ENCODE measurements at places on chromosomes 1 and 21. TPM values are rescaled to one million over a fixed set of nuclear protein-coding genes. Genes with fewer than 3 reads are reported as not detected.

DNA sequence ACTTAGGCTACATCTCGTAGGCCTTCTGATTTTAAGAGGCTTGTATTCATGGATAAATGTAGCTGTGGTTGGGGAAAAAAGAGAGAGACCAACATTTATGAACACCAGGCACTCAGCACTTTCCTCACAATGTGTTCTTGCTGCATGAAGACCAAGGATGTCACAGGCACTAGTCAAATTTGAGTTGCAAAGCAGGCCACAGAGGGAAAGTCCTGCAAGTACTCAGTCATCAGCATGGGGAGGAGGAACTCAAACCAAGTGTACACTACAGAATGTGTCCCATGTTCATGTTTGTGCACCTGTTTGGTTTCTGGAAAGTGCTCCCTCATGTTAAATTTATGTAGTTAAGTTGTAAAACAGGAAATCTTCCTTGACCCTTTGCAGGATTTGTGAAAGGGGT, 8.7 kb upstream of the MAP3K7CL start:
- DNase-seq: no peak

DNA sequence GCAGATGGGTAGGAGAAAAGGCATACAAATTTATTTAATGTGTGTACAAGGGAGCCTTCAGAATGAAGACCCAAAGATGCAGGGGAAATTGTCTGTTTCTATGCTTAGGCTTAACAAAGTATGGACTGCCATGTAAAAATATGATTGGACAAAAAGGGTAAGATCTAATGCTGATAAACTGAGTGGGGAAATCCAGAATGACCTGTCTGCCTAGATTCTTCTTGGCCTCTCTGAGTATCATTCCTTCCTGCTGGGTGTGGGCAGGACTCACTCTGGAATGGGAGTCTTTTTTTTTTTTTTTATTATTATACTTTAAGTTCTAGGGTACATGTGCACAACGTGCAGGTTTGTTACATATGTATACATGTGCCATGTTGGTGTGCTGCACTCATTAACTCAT, 61.0 kb downstream of the IGSF5 start:
- no peak for DNase-seq

RRP1 gene
- total RNA-seq: 15.9 TPM

DNA sequence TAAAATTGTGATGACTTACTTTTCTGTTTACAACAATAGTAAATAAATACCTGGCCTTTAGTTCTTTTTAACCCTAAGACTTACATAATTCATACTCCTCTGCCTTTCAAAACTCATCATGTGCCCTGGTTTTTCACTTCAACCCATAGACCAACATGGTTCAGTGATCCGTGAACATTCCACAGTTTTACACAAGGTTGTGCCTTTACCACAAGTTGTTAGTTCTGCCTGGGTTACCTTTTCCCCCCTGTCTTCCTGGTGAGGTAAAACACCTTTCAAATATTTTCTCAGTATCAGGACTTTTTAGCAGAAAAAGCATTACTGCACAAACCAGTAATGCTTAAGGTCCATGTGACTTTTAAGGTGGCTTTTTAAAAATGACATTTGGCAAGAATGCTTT, 1466.4 kb downstream of the PLA2G4A start:
- DNase-seq: no peak

DNA sequence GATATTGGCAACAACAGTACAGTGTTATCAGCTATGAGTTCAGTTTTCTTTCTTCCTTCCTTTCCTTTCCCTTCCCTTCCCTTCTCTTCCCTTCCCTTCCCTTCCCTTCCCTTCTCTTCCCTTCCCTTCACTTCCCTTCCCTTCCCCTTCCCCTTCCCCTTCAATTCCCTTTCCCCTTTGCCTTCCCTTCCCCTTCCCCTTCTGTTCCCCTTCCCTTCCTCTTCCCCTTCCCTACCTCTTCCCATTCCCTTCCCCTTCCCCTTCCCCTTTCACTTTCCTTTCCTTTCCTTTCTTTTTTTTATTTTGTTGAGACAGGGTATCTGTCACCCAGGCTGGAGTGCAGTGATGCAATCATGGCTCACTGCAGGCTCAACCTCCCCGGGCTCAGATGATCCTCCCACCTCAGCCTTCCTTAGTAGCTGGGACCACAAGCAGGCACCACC, 72.3 kb upstream of the CAPZB start:
- no peak for DNase-seq

BNIPL gene
- 1.1 TPM for total RNA-seq

FCGR3B gene
- total RNA-seq: 1.5 TPM

GRCh38 chr1:4084048-4084431, 184.0 kb upstream of the C1orf174 start:
- no peak for DNase-seq
